ENCODE measurements at places on chromosomes 2 and 18.

- no peak for DNase-seq
Observed at GRCh38 chr2:28398101-28398834, 5.6 kb downstream of the FOSL2 start.

DNA sequence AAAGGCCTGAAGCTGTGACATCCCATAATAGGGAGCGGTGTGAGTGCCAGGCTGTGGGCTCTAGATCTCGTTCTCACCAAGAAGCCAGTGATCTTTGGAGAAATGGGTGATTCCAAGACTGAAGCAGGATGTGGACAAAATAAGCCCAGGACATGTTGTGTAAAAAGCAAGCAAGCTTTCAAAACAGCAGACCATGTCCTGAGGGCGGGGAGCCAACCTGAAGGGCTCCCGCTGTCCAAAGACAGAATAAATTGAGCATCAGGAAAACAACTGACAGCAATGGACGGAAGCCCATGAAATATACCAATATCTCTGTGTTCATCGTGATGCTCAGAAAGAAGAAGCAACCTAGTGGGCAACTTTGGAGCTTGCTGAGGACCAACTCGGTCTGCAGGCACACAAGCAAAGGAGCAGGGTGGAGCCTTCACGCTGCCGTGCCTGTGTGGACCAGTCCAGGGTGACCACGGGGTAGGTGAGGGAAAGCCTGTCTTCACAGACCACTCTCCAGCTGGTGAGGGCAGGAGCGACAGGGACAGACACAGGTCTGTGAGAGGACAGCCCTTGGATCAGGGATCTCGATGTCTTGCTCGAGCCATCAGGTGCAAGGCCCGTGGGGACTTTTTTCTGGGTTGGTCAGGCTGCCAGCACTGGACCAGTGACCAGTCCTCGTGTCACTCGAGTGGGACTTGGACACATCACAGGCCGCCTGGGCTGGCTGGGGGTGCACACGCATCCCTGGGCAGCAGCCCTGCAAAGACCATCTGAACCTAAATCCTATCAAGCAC, 21.5 kb downstream of the MTERF4 start:
- DNase-seq = no peak

DNA sequence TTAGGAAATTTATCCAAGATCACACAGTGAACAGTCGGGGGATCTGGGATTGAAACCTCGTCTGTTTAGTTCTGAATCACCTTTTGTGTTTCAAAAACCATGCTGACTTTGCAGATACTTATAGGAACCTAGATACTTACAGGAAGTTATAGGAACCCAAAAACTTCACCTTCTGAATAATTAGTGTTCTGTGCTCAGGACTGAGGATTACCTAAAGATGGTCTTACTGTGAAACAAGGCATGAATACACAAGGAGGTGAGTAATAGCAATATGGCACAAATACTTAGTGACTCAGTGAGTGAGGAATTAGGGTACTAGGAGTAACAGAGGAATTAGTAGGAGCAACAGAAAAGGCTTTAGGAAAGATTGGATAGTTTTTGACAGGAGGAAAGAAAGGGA, 145.5 kb downstream of the LRATD1 start:
- DNase-seq = no peak

- no peak for DNase-seq
Observed at GRCh38 chr2:122643725-122644329, 888.4 kb downstream of the TSN start.

GRCh38 chr2:108607706-108608301, 73.5 kb downstream of the LIMS1 start:
- DNase-seq = peak; percentile 51

- DNase-seq = no peak
Observed at GRCh38 chr18:77012806-77013541, 119.6 kb downstream of the MBP start.

DNA sequence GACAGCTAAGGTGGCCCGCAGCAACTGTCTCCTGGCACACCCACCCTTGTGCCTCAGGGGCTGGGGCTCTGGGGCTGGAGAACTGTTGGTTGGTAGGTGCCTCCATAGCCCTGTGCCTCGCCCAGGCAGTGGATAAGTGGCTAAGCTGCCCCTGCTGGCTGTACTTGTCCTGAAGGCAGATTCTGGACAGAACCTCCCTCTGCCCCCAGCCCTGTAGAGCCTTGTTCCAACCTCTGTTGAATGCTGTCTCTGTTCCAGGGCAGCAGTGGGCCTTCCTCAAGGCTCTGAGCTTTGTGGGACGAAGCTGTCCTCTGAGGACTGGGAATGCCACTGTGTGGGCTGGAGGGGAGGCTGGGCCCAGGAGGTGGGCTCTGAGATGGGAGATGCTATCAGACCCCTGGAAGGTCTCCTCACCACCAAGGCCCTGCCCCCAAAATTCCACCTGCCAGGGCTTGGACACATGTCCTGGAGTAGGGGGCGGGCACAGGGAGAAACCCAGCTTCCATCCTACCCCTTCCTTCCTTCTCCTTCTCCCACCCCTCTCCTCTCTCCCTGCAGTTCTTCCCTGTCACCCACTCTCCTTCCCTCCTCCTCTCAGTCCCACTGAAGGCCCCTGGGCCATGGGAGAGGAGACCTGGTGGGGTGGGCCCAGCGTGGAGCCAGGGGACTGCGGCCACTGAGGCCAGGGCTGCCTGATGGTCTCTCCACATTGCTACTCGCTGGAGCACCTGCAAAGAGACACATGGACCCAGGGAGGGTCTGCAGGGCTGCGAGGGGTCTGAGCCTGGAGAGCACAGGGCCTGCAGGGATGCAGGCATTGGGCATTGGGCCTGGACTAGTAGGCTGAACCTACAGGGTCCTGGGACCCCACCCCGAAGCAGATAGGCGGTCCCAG, 1.7 kb upstream of the PDCD1 start:
- DNase-seq = no peak

- peak; percentile 63 for DNase-seq
Observed at GRCh38 chr2:85390941-85391669, 19.1 kb downstream of the CAPG start.

- no peak for DNase-seq
Observed at GRCh38 chr2:162677476-162677875, 161.1 kb downstream of the KCNH7 start.

GRCh38 chr2:164642946-164643555, 21.8 kb upstream of the GRB14 start:
- DNase-seq = no peak

DNA sequence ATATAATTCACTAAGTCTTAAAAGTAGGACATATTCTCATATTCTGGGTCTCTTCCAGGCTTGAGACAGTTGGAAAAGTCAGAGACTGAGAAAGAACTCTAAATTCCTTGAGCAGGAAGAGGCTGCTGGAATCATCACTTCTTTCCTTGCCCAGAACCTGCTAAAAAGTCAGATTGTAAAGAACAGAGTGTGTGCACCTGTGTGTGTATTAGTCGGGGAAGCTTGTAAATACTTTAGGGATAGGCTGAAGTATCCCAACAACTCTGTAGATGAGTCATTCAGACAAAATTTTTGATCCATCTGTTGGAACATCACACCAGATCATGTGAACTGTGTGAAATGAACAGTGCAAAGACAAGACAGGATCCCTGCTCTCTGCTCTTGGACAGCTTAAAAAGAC, 16.1 kb downstream of the GAREM1 start:
- DNase-seq = no peak

GRCh38 chr18:26425148-26425531, 123.2 kb downstream of the KCTD1 start:
- no peak for DNase-seq

Data from CD4-positive, alpha-beta T cell treated with Interleukin-6 at 100 ng/mL for 8 hours (primary cell).